Naive B cell (primary cell): ENCODE measurements at places on chromosomes 2 and 18. TPM values are rescaled to one million over a fixed set of nuclear protein-coding genes. Genes with fewer than 3 reads are reported as not detected.

FOXD4L1 gene
- polyA plus RNA-seq: not detected

TGFA gene
- not detected for polyA plus RNA-seq

- no peak overlapping the region for H3K4me3 ChIP-seq
- DNase-seq: no peak
- H3K36me3 ChIP-seq: peaks cover 12% of the 10 kb centered on the region
- H3K27ac ChIP-seq: no peak overlapping the region
- H3K4me1 ChIP-seq: peaks cover 49% of the 10 kb centered on the region
These were observed 109.1 kb downstream of the SMAD7 start for GRCh38 chr18:48841381-48842258.

- DNase-seq: no peak
- H3K4me3 ChIP-seq: no peak overlapping the region
- no peak overlapping the region for H3K27ac ChIP-seq
- no peaks in the 10 kb centered on the region for H3K36me3 ChIP-seq
- H3K27me3 ChIP-seq: no peaks in the 10 kb centered on the region
- no peaks in the 10 kb centered on the region for H3K4me1 ChIP-seq
These were observed 2.2 kb downstream of the MYT1L start for GRCh38 chr2:2328848-2329247.

ADAM23 gene
- polyA plus RNA-seq: 2.9 TPM

DNA sequence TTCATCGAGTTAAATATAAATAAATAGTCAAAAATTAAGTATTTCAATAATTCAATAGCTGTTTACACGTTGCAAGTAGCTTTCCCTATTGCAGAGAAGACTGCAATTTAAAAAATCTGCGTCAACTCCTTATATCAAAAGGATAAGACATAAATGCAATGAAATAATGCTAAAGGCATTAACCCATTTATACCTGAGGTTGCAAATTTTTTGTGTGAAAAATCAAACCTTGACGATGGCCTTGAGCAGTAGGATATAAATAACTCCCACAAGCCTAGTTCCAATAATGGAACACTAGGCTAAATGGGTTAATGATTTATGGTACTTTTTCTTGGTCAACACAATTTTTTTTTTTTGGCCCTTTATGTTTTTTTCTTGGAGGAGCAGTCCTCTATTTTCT lies 76.4 kb upstream of the CDKL4 start:
- no peaks in the 10 kb centered on the region for H3K27me3 ChIP-seq
- H3K4me1 ChIP-seq: no peaks in the 10 kb centered on the region
- H3K4me3 ChIP-seq: no peak overlapping the region
- H3K27ac ChIP-seq: no peak overlapping the region

DNA sequence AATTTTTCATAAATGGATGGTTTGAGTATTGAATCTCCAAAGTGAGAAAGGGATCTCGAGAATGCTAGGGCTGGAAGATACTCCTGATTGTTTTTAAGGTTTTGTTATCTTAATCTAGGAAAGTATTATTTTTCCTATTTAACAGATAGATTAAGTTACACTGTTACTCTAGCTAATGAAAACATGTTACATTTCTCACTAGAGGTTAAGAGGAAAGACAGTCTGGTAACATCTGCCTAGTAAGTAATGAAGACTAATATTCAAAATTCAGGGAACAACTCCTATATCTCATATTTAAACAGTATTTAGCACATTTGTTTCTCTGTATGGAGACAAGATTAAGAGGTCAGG lies 2.0 kb downstream of the GALNT3 start:
- peaks cover 45% of the 10 kb centered on the region for H3K4me1 ChIP-seq
- no peak for DNase-seq
- peaks cover 3% of the 10 kb centered on the region for H3K36me3 ChIP-seq
- H3K27me3 ChIP-seq: no peaks in the 10 kb centered on the region
- H3K4me3 ChIP-seq: no peak overlapping the region

CIDEA gene
- not detected for polyA plus RNA-seq

PSMA8 gene
- 2.8 TPM for polyA plus RNA-seq

DOK6 gene
- not detected for polyA plus RNA-seq

- no peaks in the 10 kb centered on the region for H3K27me3 ChIP-seq
- H3K4me3 ChIP-seq: no peak overlapping the region
- H3K4me1 ChIP-seq: peaks cover 5% of the 10 kb centered on the region
- H3K36me3 ChIP-seq: no peaks in the 10 kb centered on the region
- H3K27ac ChIP-seq: peak overlapping the region; percentile 29
These were observed 368.3 kb downstream of the RAD51AP2 start for GRCh38 chr2:17149945-17150344.

- peak overlapping the region; percentile 41 for H3K27ac ChIP-seq
- H3K27me3 ChIP-seq: peaks cover 5% of the 10 kb centered on the region
- peaks cover 10% of the 10 kb centered on the region for H3K4me1 ChIP-seq
- no peak overlapping the region for H3K4me3 ChIP-seq
- DNase-seq: no peak
These were observed 59.6 kb downstream of the LDLRAD4 start for GRCh38 chr18:13278062-13278630.

DNA sequence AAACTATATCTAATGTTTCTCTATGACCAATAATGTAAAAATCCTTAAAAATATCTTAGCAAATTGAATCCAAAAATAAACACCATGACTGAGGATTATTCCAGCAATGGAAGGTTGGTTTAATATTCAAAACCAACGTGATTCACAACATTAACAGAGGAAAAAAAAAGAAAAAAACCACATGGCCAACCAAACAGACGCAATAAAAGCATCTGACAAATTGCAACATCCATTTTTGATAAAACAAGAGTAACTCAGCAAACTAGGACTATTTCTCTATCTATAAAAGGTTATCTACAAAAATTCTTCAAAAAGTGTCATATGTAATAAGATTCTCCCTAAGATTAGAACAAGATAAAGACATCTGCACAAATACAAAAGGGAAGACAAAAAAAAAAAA lies 28.9 kb downstream of the PPP3R1 start:
- peaks cover 97% of the 10 kb centered on the region for H3K4me1 ChIP-seq
- no peak overlapping the region for H3K4me3 ChIP-seq
- H3K27ac ChIP-seq: peak overlapping the region; percentile 77
- H3K27me3 ChIP-seq: no peaks in the 10 kb centered on the region
- H3K36me3 ChIP-seq: no peaks in the 10 kb centered on the region

GRCh38 chr2:100262555-100263320 lies 59.6 kb downstream of the LONRF2 start:
- H3K36me3 ChIP-seq: no peaks in the 10 kb centered on the region
- H3K27ac ChIP-seq: no peak overlapping the region
- H3K27me3 ChIP-seq: no peaks in the 10 kb centered on the region
- peaks cover 19% of the 10 kb centered on the region for H3K4me1 ChIP-seq
- no peak overlapping the region for H3K4me3 ChIP-seq

DNA sequence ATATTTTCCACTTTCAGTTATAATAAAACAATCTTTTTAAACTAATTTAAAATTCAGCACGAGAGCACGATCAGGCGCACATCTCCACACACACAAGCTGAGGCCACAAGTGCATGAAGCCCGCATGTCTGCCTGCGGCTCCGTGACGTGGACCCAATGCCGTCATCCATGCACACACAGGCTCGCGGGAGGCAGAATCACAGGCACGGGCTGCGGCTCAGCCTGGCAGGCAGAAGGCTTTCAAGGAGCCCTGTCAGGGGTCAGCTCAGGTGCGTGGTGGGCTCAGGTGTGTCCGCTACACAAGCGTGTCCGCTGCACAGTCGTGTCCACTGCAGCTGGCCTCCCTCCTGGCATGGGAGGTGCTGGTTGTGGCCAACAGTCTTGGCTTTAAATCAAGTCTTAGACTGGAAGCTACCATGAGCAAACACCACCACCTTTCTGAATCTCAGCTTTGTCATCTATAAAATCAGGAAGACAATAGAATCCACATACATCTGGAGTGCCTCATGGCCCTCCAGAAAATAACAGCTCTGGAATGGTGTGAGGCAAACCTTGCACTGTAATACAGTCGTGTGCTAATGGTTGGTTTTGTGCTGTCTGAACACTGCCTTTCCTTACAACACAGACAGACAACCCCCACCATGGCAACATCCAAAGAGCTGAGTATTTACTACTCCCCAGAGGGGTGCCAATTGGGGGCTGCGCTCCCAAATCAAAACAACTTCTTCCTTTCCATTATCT lies 210.1 kb downstream of the NDUFA10 start:
- H3K4me3 ChIP-seq: no peak overlapping the region
- no peak for DNase-seq
- H3K4me1 ChIP-seq: no peaks in the 10 kb centered on the region
- no peak overlapping the region for H3K27ac ChIP-seq
- H3K27me3 ChIP-seq: peaks cover 4% of the 10 kb centered on the region

GRCh38 chr2:145059343-145059742 lies 539.4 kb upstream of the ZEB2 start:
- no peak overlapping the region for H3K4me3 ChIP-seq
- H3K27me3 ChIP-seq: no peaks in the 10 kb centered on the region
- H3K4me1 ChIP-seq: no peaks in the 10 kb centered on the region
- H3K36me3 ChIP-seq: no peaks in the 10 kb centered on the region
- no peak for DNase-seq

GRCh38 chr2:43832457-43832856 lies 6.2 kb downstream of the ABCG5 start:
- no peak for DNase-seq
- H3K4me3 ChIP-seq: no peak overlapping the region
- peaks cover 35% of the 10 kb centered on the region for H3K27me3 ChIP-seq
- H3K4me1 ChIP-seq: peaks cover 3% of the 10 kb centered on the region
- no peak overlapping the region for H3K27ac ChIP-seq

- peaks cover 4% of the 10 kb centered on the region for H3K27me3 ChIP-seq
- DNase-seq: no peak
- H3K4me3 ChIP-seq: no peak overlapping the region
- H3K36me3 ChIP-seq: no peaks in the 10 kb centered on the region
These were observed 37.5 kb downstream of the TMEM37 start for GRCh38 chr2:119469131-119469530.

CACNB4 gene
- polyA plus RNA-seq: 0.10 TPM

SLC5A7 gene
- polyA plus RNA-seq: not detected

DNA sequence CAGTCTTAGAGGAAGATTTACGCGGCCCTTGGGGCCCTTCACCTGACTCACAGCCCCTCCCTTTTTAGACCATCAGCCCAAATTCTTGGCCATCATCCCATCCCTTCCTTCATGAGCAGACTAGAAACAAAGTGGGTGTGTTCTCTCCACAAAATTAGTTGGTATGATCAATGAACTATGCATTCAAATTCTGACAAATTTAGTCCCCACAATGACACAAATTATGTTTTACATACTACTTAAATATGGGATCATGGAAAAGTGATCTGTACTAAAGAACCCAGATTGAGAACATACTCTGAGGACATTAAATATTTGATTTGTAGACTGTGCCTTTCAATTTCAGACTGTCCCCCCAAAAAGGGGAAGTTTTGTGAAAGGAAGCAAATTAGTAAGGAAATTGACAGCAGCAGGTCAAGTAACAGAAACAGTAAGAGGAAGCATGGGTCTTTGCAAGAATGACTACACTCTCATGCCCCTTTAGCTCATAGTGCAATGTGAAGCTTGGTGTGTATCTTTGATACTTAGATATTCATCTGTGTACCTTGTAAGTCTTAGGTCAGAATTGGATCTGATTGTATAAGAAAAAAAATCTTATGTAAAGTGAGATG lies 2.2 kb upstream of the MAPRE2 start:
- H3K4me1 ChIP-seq: peaks cover 68% of the 10 kb centered on the region
- peak; percentile 78 for DNase-seq
- H3K27me3 ChIP-seq: no peaks in the 10 kb centered on the region

SERPINB13 gene
- polyA plus RNA-seq: not detected

HTRA2 gene
- polyA plus RNA-seq: 45.3 TPM

CFAP221 gene
- not detected for polyA plus RNA-seq

- peaks cover 50% of the 10 kb centered on the region for H3K27me3 ChIP-seq
- no peaks in the 10 kb centered on the region for H3K4me1 ChIP-seq
- H3K4me3 ChIP-seq: no peak overlapping the region
- DNase-seq: no peak
- no peaks in the 10 kb centered on the region for H3K36me3 ChIP-seq
These were observed 6.6 kb downstream of the FZD7 start for GRCh38 chr2:202040079-202040844.

SLC25A52 gene
- polyA plus RNA-seq: not detected

- H3K4me1 ChIP-seq: peaks cover 52% of the 10 kb centered on the region
- H3K27ac ChIP-seq: peak overlapping the region; percentile 92
- no peak for DNase-seq
- no peak overlapping the region for H3K4me3 ChIP-seq
- no peaks in the 10 kb centered on the region for H3K27me3 ChIP-seq
These were observed 152.6 kb upstream of the SLC1A4 start for GRCh38 chr2:64836566-64836965.

REG3G gene
- not detected for polyA plus RNA-seq

CAB39 gene
- 42.2 TPM for polyA plus RNA-seq

CCDC85A gene
- polyA plus RNA-seq: not detected

DNA sequence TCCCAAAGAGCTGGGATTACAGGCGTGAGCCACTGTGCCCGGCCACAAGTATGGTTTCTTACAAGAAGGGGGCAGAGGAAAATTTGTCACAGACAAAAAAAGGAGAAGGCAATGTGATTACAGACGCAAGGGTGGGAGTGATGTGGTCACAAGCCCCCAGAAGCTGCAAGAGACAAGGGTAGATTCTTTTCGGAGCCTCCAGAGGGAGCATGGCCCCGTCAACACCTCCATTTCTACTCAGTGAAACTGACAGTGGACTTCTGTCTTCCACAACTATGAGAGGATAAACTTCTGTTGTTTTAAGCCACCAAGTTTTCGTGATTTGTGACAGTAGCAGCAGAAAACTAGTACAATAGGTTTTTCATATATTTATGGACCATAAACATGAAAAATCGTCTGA lies 2.1 kb upstream of the TCF7L1 start:
- peaks cover 10% of the 10 kb centered on the region for H3K4me1 ChIP-seq
- peaks cover 54% of the 10 kb centered on the region for H3K27me3 ChIP-seq
- no peak overlapping the region for H3K27ac ChIP-seq
- H3K4me3 ChIP-seq: no peak overlapping the region
- H3K36me3 ChIP-seq: no peaks in the 10 kb centered on the region

GRCh38 chr2:157733263-157733662 lies 104.6 kb upstream of the ACVR1C start:
- no peak overlapping the region for H3K4me3 ChIP-seq
- H3K27me3 ChIP-seq: no peaks in the 10 kb centered on the region
- no peak for DNase-seq
- no peak overlapping the region for H3K27ac ChIP-seq

- H3K36me3 ChIP-seq: no peaks in the 10 kb centered on the region
- no peak overlapping the region for H3K27ac ChIP-seq
- H3K4me1 ChIP-seq: no peaks in the 10 kb centered on the region
- H3K4me3 ChIP-seq: no peak overlapping the region
- DNase-seq: no peak
- H3K27me3 ChIP-seq: no peaks in the 10 kb centered on the region
These were observed 72.1 kb upstream of the PARD3B start for GRCh38 chr2:204473224-204473623.

DNA sequence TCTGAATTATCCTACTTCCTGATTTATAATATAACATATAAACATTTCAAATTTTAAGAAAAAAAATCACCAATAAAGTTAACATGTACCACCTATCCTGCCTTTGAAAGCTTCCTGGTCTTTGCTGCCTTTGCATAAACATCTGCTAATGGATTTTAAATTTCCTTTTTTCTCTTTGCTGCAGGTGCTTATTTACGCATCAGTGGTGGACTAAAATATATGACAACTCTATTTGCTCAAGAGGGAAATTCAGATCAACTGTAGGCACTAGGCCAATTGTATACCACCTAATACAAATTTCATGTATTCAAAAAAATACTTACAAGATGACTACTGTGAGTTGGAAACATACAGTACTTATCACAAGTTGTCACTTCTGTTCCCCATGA lies 57.2 kb downstream of the RAD51AP2 start:
- H3K36me3 ChIP-seq: no peaks in the 10 kb centered on the region
- no peak overlapping the region for H3K27ac ChIP-seq
- peaks cover 4% of the 10 kb centered on the region for H3K27me3 ChIP-seq
- H3K4me3 ChIP-seq: no peak overlapping the region
- H3K4me1 ChIP-seq: no peaks in the 10 kb centered on the region
- no peak for DNase-seq

LYG2 gene
- not detected for polyA plus RNA-seq

ARHGAP28 gene
- polyA plus RNA-seq: not detected
